ENCODE measurements at places on chromosomes 11 and 22.

- DNase-seq: no peak
Observed at GRCh38 chr11:66685276-66686099, 7.8 kb upstream of the RBM4B start.

DNA sequence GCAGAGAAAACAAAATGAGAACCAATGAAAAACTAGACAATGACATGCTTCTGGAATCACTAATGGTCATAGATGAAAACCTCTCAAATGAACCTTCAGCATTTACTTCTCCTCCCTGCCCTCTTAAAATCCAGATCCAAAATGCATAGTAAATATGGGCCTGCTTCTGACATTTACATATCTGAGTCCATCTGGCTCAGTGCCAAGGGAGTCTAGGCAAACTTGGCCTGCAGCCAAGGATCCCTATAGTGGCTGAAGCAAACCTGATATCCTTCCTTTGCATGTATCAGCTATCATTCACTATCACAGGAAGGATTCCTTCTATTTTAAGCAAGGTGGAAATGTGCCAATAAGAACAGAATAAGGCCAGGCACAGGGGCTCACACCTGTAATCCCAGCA lies 104.8 kb downstream of the C11orf58 start:
- no peak for DNase-seq

DNA sequence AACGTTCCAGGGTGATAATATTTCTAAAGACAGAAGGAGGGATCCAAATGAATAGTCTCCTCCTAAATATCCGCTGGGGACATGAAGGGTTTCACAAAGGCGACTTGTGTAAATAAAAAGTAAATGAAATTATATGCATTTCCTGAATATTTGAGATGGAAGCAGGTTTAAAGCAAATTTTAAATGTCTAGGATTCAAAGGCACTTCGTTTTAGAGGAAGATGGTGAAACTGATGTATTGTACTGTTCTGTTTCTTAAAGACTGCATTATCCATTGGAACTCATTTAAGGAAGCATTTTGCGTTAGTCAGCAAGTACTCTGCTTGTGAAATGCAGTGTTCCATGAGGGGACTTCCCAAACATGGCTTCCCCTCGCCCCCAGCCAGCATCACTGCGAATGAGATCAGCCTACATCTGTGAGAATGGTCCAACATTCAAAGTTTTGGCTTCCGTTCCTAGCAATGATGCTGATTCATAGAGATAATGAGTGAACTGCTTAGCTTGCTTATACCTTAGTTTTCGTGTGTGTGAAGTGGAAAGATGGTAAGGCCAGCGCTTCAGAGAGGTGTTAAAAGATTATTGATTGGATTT lies 1.5 kb downstream of the RAB39A start:
- DNase-seq: no peak

DNA sequence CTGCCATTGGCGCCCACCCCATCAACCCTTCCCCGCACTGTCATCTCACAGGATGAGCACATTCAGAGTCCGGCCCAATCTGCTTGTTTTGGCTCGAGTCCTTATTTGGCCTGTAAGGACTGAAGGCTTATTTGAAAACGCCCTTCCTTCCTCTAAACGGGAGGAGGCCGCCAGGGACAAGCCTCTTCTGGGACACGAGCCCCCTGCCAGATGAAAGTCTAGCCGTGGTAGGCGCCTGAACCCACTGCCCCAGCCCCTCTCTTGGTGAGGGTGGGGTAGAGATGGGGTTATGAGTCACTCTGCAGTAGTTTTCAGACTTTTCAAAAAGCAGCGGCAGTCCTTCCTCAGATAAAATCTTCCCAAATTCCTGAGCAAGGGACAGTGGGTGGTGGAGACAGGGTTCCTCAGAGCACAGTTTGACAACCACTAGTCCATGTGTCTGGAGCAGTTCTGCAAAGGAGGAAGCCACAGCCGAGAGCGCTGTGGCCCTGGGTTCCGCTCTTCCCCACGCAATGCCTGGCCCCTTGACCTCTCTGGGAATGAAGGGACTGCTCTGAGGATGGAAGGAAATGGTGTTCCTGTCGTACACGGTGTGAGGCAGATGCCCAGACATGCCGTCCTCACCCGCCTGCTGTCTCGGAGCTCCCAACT lies 57.0 kb downstream of the MYH9 start:
- DNase-seq: no peak

GRCh38 chr11:103222806-103223205 lies 113.6 kb downstream of the DYNC2H1 start:
- no peak for DNase-seq

- DNase-seq: no peak
Observed at GRCh38 chr11:67320011-67320410, 16.7 kb downstream of the SSH3 start.

- no peak for DNase-seq
Observed at GRCh38 chr11:76248210-76248609, 41.9 kb upstream of the WNT11 start.

- DNase-seq: no peak
Observed at GRCh38 chr11:8533332-8533731, 60.7 kb downstream of the STK33 start.

GRCh38 chr11:134037046-134037908 lies 31.6 kb upstream of the JAM3 start:
- peak; percentile 46 for DNase-seq

DNA sequence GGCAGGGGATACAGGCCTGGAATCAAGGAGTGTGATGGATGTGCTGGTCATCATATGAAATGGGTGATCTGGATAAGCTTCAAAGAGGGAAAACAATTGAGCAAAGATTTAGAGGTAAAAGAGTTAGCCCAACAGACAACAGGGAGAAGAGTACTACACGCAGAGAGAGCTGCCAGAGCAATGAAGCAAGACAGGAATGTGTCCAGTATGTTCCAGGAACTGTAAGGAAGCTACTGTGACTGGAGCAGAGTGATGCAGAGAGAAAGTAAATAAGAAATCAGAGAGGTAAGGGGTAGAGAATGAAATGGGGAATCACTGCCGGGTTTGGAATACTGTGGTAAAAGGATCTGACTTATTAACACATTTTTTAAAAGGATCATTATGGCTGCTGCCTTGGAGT lies 255.1 kb downstream of the DCDC1 start:
- no peak for DNase-seq

GRCh38 chr11:2264366-2265053 lies 5.9 kb downstream of the ASCL2 start:
- no peak for DNase-seq

GRCh38 chr11:128304116-128304515 lies 283.2 kb downstream of the ETS1 start:
- no peak for DNase-seq

GRCh38 chr11:45481026-45481425 lies 184.4 kb downstream of the CHST1 start:
- DNase-seq: no peak

DNA sequence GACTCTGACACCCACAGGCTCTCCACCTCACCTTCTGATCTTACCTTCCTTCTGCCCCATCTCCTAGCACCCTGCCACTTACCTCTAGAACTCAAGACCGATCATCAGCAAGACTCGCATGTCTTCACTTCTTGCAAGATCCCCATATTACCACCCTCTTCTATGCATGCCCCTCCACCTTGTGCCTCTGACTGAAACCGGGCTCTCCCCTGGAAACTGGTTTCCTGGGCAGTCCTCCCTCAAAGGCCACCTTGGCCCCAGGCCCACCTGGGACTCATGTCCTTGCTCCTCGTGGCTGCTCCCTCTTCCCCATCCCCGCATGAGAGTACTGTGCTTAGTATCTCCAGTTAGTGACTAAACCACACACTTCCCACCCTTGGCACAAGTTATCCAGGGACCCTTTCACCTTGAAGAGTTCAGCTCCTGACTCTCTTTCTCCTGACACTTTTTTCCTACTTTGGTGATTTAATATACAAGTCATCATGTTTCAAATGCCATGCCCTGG lies 136.7 kb downstream of the SPATA19 start:
- no peak for DNase-seq

DNA sequence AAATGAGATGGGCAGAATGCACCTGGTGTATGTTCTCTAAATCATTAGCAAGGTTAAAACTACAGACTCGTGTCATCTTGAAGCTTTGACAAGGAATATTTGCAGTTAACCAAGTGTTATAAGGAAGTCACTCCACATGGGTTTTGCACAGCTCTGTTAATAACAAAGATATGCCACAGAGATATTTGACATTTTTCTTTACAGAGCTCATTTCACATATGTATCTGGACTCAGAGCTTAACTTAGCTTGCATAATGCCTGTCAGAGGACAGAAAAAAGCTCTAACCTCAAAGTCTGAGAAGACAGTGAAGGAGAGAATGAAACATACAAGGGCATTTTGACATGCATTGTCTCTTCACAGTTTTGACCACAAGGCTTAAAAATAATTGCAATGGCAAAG lies 105.5 kb downstream of the C11orf87 start:
- DNase-seq: no peak

- no peak for DNase-seq
Observed at GRCh38 chr11:64874308-64875240, 3.8 kb downstream of the EHD1 start.

DNA sequence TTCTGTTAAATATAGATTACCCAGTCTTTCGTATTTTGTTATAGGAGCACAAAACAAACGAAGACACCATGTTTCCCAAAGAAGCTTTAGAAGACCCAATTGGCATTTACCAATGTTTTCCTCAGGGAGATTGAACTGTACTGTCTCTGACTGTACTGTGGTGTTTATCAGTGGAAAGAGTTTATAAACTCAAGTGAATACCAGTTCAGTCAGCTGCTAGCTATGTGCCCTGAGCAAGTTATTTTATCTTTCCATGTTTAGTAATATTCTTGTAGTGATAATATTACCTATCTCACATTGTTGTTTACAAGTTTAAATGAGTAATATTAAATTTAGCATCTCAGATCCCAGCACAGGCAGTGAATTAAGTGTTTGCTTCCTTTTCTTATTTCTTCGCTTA lies 773.2 kb downstream of the KCNA4 start:
- no peak for DNase-seq
